ENCODE measurements at places on chromosomes 3 and 15.

- DNase-seq: no peak
These were observed 30.9 kb downstream of the VIPR1 start for GRCh38 chr3:42533161-42533897.

- no peak for DNase-seq
These were observed 23.9 kb downstream of the FAM174B start for GRCh38 chr15:92631721-92632120.

DNA sequence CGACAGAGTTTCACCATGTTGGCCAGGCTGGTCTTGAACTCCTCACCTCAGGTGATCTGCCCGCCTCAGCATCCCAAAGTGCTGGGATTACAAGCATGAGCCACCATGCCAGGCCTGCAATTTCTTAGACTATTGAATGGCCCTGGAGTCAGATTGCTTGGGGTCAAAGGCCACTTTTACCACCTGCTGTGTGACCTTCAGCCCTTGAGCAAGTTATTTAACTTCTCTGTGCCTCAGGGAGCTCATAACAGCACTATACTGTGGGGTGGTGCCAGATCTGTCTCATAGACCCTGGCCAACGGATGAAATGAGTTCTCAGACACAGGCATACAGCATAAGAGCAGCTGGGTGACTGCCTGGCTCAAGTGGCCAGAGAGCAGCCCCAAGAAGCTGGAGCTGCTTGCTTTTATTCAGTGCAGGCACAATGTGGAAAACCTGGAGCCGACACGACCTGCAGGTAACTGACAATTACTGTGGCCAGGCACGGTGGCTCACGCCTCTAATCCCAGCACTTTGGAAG lies 44.9 kb upstream of the FURIN start:
- no peak for DNase-seq

DNA sequence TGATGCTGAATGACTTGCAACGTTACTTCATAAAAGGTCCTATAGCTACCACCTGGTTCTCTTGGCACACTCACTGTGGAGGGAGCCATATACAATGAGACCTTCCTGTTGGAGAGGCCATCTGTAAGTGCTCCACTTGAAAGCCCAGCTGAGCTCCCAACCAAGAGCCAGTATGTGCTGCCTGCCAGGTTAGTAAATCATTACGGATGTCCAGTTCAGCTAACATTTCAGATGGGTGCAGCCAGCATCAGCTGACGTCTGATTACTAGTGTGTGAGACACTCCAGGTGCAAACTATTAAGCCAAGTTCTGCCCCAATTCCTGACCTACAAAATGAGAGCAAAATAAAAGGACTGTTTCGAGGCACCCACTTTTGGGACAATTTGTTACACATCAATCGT lies 274.4 kb upstream of the ROBO2 start:
- no peak for DNase-seq

- no peak for DNase-seq
These were observed 67.1 kb downstream of the MRPL46 start for GRCh38 chr15:88400084-88400483.

DNA sequence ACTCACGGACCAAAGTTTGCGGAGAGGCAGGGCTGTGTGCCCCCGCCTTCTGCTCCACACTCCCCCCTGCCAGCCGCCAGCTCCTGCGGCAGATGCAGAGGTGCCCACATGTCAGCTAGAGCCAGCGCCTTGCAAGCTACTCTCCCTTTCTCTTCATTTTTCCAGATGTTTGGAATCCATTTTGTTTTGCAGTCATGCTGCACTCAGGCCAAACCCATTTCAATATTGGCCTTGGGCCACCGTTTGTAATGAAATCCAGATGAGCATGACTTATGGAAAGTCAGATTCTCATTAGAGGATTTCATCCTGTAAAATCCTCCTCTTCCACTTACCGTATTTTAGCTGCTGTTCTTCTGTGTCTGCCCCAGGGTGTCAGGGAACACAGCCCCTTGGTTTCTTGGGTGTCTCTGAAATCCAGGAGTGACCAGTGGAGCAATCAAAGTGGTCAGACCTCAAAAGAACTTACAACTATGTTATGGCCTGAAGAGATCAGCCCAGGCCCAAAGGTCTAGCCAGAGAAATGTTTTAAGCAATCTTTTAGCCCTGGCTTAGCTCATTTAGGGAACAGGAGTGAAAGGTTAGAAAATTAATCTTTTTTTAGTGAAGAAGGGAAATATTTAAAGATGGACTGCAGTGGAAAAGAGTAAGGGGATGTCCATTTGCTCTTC lies 65.8 kb downstream of the AAGAB start:
- DNase-seq: no peak

- no peak for DNase-seq
These were observed 6.4 kb downstream of the TLR9 start for GRCh38 chr3:52218937-52219650.

DNA sequence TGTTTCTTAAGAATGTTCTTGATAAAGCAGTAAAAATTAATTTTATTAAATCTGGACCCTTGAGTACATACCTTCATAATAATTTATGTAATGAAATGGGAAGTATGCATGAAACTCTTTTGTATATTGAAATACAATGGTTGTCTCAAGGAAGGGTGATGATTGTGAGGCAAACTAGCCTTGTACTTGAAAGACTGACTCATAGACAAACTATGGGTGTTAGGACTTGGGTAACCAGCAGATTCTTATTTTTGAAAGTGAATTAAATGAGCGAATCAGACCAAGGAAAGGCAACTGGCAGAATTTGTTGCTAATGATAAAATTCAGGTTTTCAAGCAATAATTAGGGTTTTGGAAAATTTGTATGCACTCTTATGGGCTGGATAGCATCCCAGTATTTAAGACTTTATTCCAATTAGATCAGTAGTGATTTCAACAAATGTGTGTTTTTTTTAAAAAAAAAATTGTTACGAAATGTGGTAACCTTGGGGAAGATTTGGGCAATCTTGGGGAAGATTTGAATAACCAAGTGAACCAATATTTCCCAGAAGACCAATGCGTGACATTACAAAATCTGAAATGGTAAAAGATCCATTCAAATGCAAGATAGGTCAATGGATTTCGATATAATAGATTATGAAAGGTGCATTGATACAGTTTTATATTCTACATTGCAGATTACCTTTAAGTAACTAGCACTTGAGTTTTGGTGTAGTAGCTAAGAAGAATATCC lies 42.0 kb downstream of the ATP2C1 start:
- no peak for DNase-seq

- peak; percentile 9 for DNase-seq
These were observed 45.0 kb downstream of the SUCNR1 start for GRCh38 chr3:151918253-151919029.

- no peak for DNase-seq
These were observed 92.7 kb downstream of the MYLK start for GRCh38 chr3:123791417-123791816.

- DNase-seq: no peak
These were observed 241.2 kb downstream of the PYDC2 start for GRCh38 chr3:191702121-191702520.

DNA sequence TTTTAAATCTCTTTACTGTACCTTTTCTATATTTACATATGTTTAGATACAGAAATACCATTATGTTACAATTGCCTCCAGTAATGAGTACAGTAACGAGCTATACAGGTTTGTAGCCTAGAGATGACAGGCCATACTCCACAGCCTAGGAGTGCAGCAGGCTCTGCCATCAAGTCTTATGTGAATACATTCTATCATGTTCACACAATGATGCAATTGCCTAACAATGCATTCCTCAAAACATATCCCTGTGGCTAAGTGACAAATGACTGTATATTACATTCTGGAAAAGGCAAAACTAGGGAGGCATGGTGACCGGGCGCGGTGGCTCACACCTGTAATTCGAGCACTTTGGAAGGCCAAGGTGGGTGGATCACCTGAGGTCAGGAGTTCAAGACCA lies 192.4 kb upstream of the IGF1R start:
- no peak for DNase-seq

DNA sequence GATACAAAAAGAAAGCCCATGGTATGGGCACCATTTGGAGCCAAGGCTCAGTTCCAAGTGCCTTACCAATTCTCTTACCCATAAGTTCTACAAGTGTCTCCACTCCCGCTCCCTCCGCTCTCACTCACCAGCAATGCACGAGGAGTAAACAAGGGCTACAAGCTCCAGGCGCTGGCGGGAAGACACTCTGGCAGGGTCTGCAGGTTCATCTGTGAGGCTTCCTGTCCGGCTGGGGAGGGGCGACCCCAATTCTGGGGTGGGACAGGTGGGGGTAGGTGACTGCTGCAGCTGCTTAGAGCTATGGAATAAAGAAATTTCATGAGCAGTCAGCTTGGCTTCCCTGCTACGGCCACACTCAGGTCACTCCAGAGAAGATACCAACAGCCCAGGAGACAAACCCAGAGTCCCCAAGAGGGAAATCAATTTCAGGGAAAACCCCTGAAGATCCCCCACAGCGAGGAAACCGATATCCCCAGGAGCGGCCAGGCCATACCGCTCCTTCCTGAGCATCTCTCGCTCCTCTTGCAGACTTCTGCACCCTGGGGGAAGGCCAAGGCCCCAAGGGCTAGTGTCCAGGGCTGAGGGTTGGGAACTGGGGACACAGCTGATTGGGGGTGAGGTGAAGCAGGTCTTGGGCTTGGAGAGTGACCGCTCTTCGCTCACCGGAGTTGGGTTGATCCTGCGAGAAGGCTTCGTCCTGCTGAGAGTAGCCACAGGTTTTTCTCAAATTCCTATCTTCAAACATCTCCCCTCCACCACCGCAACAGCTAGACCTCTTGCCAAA lies 1.4 kb downstream of the CDAN1 start:
- no peak for DNase-seq

- no peak for DNase-seq
These were observed 345.2 kb downstream of the VPS13C start for GRCh38 chr15:61715082-61715481.

DNA sequence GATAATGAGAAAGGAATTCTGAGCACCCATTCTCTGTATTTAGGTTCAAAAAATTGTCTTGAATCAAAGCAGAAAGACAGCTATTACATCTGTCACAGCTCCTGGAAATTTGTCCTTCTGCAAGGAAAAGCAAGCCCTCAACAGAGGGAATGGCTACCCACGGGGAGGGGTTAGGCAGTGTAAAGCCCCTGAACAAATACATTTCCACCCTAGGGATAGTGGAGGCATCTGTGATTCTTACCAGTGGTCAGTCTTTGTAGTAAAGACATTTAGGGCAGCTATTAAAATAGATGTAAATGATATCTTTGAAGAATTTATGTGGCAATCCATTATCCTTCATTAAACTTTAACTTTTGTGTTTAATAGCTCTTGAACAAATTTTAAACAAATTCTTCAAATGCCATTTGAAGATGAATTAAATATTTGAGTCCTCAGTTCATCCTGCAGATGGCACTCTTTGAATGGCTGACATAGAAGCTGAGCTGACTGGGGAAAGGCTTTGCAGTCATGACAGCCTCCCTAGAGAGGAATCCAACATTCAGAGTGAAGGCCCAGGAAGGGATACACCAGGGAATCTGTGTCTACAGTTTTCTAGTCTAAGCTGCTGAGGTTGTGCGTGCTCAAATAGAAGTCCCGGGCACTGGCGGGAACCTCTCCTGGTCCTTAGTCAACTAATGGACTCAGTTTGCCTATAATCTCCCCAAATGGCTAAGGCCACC lies 359.7 kb upstream of the ROPN1 start:
- DNase-seq: no peak

GRCh38 chr3:117618462-117618861 lies 908.9 kb downstream of the TUSC7 start:
- no peak for DNase-seq

- DNase-seq: no peak
These were observed 72.2 kb downstream of the SLC7A14 start for GRCh38 chr3:170513642-170514041.

GRCh38 chr15:39250460-39251186 lies 330.3 kb upstream of the THBS1 start:
- no peak for DNase-seq

DNA sequence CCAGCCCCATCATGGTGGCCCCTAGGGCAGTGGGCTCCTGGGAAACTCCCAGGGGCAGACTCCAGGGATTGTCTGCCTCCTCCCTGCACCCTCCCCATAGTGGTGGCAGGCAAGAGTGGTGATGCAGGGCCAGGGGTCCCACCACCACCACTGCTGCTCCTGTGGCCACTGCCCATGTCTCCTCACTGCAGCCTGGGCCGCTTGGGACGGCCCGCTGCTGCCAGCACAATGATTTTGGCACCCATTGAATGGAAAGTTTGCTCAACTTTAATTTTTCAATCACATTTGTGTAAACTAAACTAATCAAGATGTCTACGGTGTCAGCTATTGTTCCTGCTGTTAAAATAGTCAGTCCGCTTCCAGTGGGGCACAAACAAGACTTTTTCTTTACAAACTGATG lies 92.1 kb upstream of the TNFSF10 start:
- DNase-seq: no peak

- no peak for DNase-seq
These were observed 88.0 kb downstream of the RPLP1 start for GRCh38 chr15:69540622-69541021.

GRCh38 chr3:185423178-185423577 lies 60.2 kb downstream of the MAP3K13 start:
- DNase-seq: peak; percentile 60

DNA sequence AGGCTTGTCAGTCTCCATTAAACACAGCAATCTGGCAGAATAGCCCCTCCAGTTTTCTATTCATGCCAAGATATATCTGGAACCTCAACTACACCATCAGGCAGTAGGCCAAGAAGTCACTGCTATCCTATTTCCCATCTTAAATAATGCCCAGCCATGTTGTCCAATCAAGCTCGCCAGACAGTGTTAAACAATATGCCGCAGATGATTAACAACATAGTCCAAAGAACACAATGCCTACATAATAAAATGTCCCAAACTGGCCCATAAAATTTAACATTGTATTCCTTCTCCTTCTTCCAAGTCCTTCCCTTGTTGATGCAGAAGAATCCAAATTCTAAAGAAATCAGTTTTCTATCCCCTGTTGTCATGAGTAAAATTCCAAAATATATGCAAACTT lies 427.4 kb upstream of the PPP2R3A start:
- DNase-seq: no peak

DNA sequence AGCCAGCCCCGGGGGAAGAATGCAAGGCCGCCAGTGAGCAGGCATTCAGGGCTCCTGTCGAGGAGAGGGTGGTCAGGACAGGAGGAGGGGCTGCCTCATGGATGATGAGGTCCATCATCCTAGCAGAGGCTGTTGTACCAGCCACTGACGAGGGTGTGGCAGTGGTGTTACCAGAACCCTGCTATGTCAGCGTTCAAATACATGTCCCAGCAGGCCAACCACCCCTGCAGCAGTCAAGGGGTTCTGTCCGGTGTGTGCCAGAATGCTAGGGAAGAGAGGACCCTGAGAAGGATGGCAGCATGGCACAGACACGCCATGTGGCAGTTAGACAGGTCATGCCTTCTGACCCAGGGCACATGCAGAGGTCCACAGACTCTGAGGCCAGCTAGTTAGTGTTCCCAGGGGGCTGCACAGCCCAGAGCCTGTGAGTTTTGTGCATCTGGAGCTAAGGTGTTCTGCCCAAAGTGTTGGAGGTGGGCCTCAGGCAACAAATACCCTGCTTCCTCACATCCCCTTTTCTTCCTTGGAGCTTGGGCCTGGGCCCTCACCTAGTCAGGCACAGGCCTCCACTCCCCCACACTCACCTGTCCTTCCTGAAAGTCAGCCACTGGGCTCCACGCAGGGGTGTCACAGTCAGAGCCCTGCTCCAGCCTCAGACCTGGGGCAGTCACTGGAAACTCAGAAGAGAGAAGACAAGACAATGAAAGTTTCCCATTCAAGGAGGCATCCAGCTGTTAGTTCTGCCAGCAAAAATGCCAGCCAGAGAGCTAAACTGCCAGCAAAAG lies 7.8 kb downstream of the PAK6 start:
- no peak for DNase-seq
